Kidney (tissue), 22 donors: ENCODE measurements at places on chromosomes 6 and 20. TPM values are rescaled to one million over a fixed set of nuclear protein-coding genes. Genes with fewer than 3 reads are reported as not detected.

DNA sequence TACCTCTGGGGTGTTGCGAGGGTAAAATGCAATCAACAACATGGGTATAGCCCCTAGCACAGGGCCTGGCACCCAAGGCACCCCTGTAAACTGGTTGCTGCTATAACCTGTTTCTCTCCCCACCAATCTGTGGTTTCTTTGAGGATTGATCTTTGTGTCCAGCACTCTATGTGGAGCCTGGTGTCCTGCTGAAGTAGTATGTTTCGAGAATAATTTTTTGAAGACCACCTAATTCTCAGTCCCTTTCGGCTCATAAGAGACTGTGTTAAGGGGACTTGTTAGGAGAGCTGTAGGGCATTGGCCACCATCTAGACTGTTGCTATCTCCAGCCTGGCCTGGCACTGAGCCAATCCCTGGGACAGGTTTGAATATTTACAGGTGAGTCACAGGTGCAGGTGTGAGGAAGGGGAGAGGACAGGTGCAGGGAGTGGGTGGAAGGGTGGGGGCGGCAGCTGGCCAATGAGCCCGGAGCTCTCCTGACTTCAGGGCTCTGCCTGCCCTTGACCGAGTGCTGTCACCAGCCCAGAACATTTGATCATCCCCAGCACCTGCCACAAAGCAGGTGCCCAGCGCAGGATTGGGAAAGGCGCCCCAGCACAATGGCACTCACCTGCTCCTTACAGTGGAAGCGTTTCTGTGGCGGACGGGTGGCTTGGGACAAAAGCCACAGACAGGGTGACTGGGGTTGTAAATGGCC lies 8.1 kb upstream of the C20orf144 start:
- H3K4me1 ChIP-seq = peaks cover 5% of the 10 kb centered on the region
- no peaks in the 10 kb centered on the region for H3K27me3 ChIP-seq
- peak; percentile 68 for DNase-seq
- no peak overlapping the region for H3K4me3 ChIP-seq
- H3K27ac ChIP-seq = peak overlapping the region; percentile 57
- no peaks in the 10 kb centered on the region for H3K36me3 ChIP-seq

DNA sequence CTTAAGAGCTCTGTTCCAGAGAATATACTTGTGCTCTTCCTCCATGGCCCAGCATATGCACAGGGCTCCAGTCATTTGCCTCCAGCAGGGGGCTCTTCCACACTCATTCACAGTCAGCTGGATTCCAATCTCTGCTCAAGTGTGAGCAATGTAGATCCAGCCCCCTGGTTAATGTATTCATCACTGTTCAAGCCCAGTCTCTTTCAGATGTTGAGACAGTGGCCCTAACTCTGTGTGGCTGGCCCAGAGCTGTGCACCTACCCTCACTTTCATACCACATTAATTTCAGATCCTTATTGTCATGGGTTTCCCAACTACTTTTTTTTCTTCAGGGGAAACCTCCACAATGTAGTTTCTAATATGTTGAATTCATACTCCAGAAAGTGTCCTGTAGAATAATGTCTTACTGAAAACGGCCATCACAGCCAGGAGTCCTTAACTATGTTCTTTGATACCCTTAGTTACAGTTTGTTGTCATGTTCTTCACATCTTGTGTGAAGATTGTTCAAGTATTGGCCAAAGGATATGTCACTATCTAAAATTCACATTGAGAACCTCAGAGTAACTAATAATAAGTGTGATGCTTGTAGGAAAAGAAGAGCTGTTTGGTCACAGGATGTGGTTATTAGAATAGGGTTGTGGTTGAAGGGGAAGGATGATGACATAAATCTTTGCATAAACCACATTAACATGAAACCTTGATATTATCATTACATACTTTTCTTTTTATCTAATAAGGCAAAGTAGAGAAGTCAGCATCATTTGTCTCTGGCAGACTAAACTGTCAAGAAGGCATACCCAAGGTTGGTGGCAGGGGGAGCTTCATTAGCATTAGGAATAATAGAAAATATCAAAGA lies 14.4 kb upstream of the HLA-DQA1 start:
- no peaks in the 10 kb centered on the region for H3K36me3 ChIP-seq
- peak overlapping the region; percentile 32 for H3K27ac ChIP-seq
- no peaks in the 10 kb centered on the region for H3K4me1 ChIP-seq
- H3K27me3 ChIP-seq = no peaks in the 10 kb centered on the region
- no peak for DNase-seq

- H3K27ac ChIP-seq = no peak overlapping the region
- peaks cover 11% of the 10 kb centered on the region for H3K27me3 ChIP-seq
- no peak overlapping the region for H3K4me3 ChIP-seq
- no peaks in the 10 kb centered on the region for H3K4me1 ChIP-seq
- H3K36me3 ChIP-seq = no peaks in the 10 kb centered on the region
- DNase-seq = peak; percentile 55
These were observed 158.4 kb downstream of the GPX5 start for GRCh38 chr6:28683945-28684538.

The LYRM4 gene
- total RNA-seq = 21.3 TPM

GRCh38 chr6:84514089-84514971 lies 250.1 kb downstream of the TBX18 start:
- H3K27me3 ChIP-seq = no peaks in the 10 kb centered on the region
- peak; percentile 12 for DNase-seq
- H3K4me3 ChIP-seq = no peak overlapping the region
- no peak overlapping the region for H3K27ac ChIP-seq

GRCh38 chr20:53493311-53493857 lies 100.3 kb downstream of the ZNF217 start:
- H3K27ac ChIP-seq = no peak overlapping the region
- peak; percentile 30 for DNase-seq
- H3K4me3 ChIP-seq = no peak overlapping the region
- H3K4me1 ChIP-seq = no peaks in the 10 kb centered on the region

- H3K27ac ChIP-seq = no peak overlapping the region
- DNase-seq = no peak
- H3K4me3 ChIP-seq = no peak overlapping the region
These were observed 39.3 kb upstream of the EYS start for GRCh38 chr6:65746302-65746701.

DNA sequence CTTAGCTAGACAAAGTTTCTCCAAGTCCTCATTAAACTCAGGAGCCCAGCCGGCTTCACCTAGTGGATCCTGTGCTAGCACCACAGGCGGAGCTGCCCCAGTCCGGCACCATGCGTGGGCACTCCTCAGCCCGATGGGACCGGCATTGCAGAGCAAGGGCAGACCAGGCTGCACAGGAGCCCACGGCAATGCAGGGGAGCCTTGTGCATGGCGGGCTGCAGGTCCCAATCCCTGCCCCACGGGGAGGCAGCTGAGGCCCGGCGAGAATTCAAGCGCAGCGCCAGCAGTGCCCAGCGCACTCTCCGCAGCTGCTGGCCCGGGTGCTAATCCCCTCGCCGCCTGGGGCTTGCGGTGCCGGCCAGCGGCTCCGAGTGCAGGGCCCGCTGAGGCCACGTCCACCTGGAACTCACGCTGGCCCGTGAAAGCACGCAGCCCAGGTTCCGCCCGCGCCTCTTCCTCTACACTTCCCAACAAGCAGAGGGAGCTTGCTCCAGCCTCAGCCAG lies 292.3 kb upstream of the EYS start:
- H3K27me3 ChIP-seq = no peaks in the 10 kb centered on the region
- H3K4me1 ChIP-seq = no peaks in the 10 kb centered on the region

The SLC22A3 gene
- 6.4 TPM for total RNA-seq

GRCh38 chr20:23889775-23890187 lies 10.2 kb upstream of the CST5 start:
- no peaks in the 10 kb centered on the region for H3K36me3 ChIP-seq
- DNase-seq = peak; percentile 67
- H3K4me1 ChIP-seq = no peaks in the 10 kb centered on the region
- H3K4me3 ChIP-seq = no peak overlapping the region
- no peaks in the 10 kb centered on the region for H3K27me3 ChIP-seq

DNA sequence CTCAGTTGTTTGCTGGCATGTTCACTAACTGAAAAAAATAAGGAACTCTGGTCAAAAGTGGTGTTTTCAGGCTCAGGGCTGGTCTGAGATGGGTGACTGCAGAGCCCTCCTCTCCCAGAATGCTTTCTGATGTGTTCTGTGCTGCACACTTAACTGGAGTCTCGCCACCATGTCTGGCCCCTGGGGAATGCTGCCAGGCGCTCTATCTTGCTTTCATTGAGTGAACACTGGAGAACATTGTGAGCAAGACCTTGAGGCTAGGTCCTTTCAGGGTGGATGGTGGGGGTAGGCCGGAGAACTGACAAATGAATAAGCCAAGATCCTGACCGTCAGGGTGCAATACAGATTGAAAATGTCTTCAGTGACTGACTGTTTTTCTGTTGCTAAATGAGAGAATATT lies 19.5 kb downstream of the PANK2 start:
- DNase-seq = no peak
- no peak overlapping the region for H3K27ac ChIP-seq
- no peaks in the 10 kb centered on the region for H3K27me3 ChIP-seq
- no peaks in the 10 kb centered on the region for H3K4me1 ChIP-seq
- H3K36me3 ChIP-seq = peaks cover 7% of the 10 kb centered on the region

- no peaks in the 10 kb centered on the region for H3K36me3 ChIP-seq
- H3K27ac ChIP-seq = no peak overlapping the region
- DNase-seq = no peak
- no peaks in the 10 kb centered on the region for H3K27me3 ChIP-seq
- no peaks in the 10 kb centered on the region for H3K4me1 ChIP-seq
These were observed 4.7 kb upstream of the SULF2 start for GRCh38 chr20:47789764-47790579.

DNA sequence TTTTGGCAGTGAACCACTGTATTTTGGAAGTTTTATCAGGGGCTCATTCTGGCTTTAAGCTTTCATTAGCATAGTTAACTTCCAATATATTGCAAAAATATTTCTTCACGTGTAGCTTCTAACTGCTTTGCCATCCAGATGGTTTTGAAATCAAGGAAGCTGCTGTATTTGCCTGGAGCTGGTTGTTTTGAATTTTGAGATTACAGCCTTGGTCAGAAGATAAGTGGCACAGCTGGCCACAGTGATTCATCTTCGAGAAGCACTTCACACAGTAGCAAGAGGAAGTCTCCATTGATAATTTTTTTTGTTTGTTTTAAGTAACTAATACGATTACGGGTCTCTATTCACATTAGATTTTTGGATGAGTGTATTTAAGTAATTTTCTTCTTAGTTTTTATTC lies 3.8 kb downstream of the APCDD1L start:
- H3K4me1 ChIP-seq = no peaks in the 10 kb centered on the region
- H3K27ac ChIP-seq = no peak overlapping the region
- H3K4me3 ChIP-seq = no peak overlapping the region
- H3K27me3 ChIP-seq = peaks cover 4% of the 10 kb centered on the region
- H3K36me3 ChIP-seq = no peaks in the 10 kb centered on the region

GRCh38 chr20:25858495-25859425 lies 162.1 kb upstream of the ZNF337 start:
- H3K27me3 ChIP-seq = peaks cover 14% of the 10 kb centered on the region
- H3K4me3 ChIP-seq = peak overlapping the region; percentile 29
- H3K36me3 ChIP-seq = no peaks in the 10 kb centered on the region

GRCh38 chr6:78829407-78829806 lies 37.9 kb upstream of the IRAK1BP1 start:
- no peaks in the 10 kb centered on the region for H3K4me1 ChIP-seq
- no peak overlapping the region for H3K4me3 ChIP-seq

DNA sequence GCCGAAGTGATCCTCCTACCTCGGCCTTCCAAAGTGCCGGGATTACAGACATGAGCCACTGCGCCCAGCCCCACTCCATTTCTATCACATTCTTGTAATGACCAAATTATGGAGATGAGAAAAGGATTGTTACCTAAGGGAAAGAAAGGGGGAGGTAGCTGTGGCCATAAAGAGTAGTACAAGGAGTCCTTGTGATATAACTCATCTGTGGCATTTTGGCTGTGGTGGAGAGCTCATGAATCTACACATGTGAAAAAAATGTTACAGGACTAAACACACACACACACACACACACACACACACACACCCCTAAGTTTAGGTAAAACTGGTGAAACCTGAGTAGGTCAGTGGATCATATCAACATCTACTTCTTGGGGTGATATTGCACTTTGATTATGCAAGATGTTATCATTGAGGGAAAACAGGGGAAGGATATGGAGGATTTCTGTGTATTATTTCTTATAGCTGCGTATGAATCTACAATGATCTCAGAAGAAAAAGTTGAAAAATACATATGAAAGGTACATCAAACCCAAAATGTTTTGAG lies 251.5 kb downstream of the TSHZ2 start:
- H3K4me3 ChIP-seq = no peak overlapping the region
- no peak overlapping the region for H3K27ac ChIP-seq
- H3K4me1 ChIP-seq = no peaks in the 10 kb centered on the region
- no peaks in the 10 kb centered on the region for H3K27me3 ChIP-seq
- DNase-seq = no peak
- H3K36me3 ChIP-seq = no peaks in the 10 kb centered on the region

DNA sequence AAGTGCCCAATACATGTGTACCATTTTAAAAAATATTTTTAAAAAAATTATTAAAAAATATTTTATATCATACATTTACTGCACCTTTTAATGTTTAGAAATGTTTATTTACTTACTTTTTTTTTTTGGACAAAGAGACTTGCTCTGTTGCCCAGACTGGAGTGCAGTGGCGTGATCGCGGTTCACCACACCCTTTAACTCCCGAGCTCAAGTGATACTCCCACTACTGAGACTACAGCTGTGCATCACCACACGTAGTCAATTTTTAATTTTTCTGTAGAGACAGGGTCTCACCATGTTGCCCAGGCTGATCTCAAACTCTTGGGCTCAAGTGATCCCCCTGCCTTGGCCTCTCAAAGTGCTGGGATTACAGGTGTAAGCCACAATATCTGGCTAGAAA lies 9.2 kb upstream of the SIRPG start:
- H3K27ac ChIP-seq = no peak overlapping the region
- no peaks in the 10 kb centered on the region for H3K4me1 ChIP-seq
- H3K36me3 ChIP-seq = no peaks in the 10 kb centered on the region
- H3K27me3 ChIP-seq = no peaks in the 10 kb centered on the region
- no peak overlapping the region for H3K4me3 ChIP-seq

The XKR7 gene
- 0.06 TPM for total RNA-seq

- H3K36me3 ChIP-seq = no peaks in the 10 kb centered on the region
- no peaks in the 10 kb centered on the region for H3K4me1 ChIP-seq
- no peaks in the 10 kb centered on the region for H3K27me3 ChIP-seq
- H3K27ac ChIP-seq = no peak overlapping the region
- no peak for DNase-seq
These were observed 12.1 kb downstream of the NRSN2 start for GRCh38 chr20:358891-359555.
